ENCODE measurements at places on chromosomes 11 and 22. TPM values are rescaled to one million over a fixed set of nuclear protein-coding genes. Genes with fewer than 3 reads are reported as not detected.

GRCh38 chr11:34619062-34619516 lies 1.8 kb upstream of the EHF start:
- no peak for DNase-seq

NCR3LG1 gene
- 12.0 TPM for total RNA-seq

GNG3 gene
- 20.0 TPM for total RNA-seq

DNA sequence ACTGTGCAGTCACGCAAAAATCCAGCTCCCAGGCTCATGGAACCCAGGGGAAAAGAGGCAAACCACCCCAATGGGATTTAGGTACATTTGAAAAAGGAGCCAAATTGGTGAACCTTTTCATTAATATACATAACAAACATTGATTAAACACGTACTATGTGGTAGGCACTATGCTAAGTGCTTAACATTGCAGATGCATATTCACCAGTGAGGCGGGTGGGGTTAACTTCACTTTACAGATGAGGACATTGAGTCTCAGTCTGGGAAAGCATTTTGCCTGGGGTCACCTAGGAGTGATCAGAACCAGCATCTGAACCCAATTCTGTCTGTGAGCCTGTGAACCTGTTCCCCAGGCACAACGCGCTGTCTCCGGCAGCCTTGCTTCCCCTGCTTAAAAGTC lies 146.3 kb downstream of the COMMD9 start:
- no peak for DNase-seq

SOX6 gene
- 39.3 TPM for total RNA-seq

DNA sequence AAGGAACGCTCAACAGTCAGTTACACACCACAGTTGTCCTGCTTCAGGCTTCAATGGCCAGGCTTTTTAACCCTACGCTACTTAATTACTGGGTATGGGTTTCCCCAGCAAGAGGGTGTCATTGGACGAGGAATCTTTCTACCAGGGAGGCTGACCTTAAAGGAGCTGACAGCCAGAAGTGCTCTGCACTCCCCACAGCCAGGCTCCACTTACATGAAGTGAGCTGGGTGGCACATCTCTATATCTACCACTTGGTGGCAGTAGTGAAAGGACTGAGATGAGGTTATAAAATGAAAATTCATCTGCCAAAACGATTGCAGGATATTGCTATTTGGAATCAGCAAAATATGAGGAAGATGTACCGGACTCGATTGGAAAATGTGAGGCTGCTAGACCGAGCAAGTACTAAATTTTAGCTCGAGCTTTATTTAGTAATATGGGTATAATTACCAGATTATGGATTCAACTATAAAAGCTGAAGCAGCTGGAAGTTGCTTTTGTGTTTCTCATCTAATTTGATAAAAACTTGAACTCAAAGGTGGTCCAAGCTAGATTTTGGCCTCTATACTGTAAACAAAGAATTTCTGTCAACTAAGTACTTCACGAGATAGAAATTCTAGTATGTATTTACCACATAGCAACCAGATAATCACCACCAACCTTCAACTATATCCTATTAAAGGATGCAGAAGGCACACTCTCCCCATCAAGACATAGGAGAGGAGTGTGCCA lies 53.9 kb upstream of the CEP126 start:
- DNase-seq: no peak

Data from occipital lobe (tissue), 3 donors.